Activated CD8-positive, alpha-beta memory T cell treated with anti-CD3 and anti-CD28 coated beads for 1 hour (primary cell): ENCODE measurements at places on chromosomes 4 and X.

DNA sequence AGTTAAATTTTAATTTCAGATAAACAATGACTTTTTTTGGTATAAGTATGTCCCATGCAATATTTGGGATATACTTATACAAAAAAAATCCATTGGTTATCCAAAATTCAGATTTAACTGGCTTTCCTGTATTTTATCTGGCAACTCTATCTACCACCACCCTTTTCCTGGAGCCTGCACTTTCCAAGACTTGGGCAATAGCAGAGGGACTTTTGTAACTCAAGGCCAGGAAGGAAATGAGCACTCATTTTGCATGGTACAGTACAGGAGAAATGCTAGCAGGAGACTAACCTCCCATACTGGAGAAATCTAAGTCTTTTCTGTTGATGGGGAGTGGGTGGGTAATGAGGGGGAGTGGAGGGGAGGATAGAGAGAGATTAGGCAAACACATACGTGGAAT is 37.7 kb upstream of the PLAC1 start:
- no peak for DNase-seq

DNA sequence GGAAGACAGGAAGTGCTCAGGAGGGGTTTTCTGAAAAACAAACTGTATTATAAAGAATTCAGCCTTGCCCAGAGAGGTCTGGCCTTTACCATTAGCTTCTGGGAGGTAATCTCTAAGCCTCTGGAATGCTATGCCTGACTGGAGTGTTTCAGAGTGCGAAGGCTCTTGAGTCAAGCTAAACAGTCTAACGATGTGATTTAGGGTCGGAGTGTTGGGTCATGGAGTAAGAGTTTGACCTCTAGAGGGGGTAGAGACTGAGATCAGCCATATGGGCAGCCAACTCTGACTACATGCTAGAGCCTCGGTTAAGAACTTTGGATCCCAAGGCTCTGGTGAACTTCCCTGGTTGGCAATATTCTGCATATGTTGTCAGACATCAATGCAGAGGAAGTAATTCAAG is 15.0 kb downstream of the BOD1L1 start:
- no peak for DNase-seq

DNA sequence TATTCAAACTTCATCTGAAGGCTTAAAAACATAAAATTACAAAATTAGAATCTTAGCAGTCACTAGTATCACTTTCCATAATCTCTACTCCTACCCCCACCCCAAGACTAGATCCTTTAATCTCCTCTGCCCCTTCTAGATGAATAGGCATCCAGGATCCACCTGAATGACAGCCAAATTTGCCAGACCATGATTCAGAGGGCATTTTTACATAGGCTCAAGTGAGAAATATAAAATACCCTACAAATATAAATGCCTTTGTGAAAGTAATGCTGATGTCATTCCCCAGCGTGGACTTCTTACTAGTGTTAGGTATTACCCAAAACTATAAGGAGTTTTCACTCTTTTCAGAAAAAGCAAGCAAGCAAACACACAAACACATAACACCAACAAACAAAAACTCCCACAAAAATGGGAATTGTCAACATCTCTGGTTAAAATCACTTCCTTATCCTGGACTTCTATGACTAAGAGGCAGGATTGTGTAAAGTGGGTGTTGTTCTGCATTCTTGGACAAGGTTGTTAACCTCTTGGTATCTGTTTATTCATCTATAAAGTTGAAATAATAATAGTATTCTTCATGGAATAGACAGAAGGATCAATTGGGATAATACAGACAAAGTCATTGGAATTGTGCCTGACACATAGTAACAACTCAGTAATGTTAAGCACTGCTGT is 51.3 kb upstream of the TMPRSS11F start:
- DNase-seq, result no peak

GRCh38 chrX:26109142-26109541 is 29.0 kb upstream of the MAGEB18 start:
- no peak for DNase-seq

DNA sequence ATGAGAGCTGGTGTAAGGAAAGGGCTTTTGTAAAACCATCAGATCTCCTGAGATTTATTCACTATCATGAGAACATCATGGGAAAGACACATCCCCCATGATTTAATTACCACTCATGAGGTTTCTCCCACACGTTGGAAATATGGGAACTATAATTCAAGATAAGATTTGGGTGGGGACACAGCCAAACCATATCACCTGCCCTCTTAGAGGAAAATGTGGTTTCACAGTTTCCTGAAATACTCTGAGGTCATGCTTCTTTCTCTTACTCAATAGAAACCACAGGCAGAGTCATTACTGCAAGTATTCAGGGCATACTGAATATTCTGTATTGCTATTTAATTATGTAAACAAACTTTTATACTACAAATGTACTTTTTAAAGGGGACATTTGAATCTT is 1453.3 kb downstream of the PCDH18 start:
- no peak for DNase-seq

- no peak for DNase-seq
Measured at GRCh38 chr4:66252291-66252690, 582.0 kb upstream of the EPHA5 start.

DNA sequence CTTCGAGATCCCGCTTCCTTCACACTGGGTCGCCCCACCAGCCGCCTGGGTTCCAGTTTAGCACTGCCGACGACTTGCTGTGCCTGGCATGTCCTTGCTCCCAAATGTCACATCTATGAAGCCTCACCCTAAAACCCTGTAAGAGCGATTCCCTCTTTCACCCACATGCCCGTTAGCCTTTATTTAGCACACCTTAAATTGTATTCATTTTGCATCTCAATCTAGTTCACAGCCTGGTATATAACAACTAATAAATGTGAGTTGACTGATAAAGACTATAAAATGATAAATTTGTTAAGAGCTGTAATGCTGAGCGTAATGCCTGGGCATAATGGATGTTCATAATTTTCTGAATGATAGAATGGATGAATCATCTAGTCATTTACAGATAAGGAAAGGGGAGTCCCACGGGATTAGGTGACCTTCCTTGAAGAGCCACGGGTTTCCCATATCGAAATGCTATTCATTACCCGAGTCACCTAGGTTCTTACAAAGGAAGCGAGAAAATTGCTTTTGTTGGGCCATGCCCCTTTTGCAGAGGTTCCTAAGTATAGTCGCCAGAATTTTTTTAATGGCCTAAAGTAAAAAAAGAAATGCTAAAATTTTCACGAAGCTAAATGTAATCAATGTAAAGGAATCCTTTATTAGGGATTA is 1.1 kb upstream of the AP1S2 start:
- no peak for DNase-seq

GRCh38 chr4:149815743-149816142 is at the start of gene IQCM:
Gene IQCM, minus strand, starts transcription at chr4:149815843. Its CDS starts 73,152 bp downstream, at chr4:149742691.
- no peak for DNase-seq

DNA sequence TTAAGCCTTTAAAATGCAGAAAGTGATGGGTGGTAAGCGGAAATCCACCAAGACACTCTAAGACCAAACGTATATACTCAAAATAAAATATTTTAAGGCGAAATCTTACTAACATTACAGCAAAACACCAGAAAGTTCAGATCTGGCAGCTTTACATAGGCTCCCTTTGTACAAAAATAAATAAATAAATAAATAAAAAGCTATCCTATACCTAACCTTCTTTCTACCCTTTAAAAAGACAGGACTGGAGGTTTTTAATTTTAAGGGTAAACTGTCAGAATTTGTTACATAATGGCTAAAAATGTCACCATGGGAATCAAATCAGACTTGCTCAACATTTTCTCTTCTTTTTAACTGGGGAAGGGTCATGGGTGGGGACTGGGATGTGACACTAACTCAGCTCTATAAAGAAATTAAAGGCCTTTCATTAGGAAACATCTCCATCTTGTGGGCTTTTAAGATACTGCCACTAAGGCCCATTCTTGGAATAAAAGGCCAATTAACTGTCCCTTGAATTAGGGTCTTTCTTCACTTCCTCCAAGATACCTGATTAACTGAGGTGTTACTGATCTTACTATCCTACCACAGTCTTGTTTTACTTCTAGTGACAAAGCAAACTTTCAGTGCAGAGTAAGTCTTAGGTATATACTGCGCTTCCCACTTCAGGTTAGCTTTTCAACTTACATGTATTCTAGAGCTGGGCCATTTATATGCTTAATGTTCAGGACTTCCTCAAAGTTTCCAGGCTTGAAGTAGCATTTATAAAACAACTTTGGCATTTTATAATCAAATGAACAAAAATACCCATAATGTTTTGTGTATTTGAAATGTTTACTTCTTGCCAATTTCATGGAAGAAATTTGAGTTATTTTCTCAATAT is 13.3 kb downstream of the HNRNPD start:
- no peak for DNase-seq

- DNase-seq, result no peak
Measured at GRCh38 chrX:37509349-37509748, 62.1 kb upstream of the LANCL3 start.

DNA sequence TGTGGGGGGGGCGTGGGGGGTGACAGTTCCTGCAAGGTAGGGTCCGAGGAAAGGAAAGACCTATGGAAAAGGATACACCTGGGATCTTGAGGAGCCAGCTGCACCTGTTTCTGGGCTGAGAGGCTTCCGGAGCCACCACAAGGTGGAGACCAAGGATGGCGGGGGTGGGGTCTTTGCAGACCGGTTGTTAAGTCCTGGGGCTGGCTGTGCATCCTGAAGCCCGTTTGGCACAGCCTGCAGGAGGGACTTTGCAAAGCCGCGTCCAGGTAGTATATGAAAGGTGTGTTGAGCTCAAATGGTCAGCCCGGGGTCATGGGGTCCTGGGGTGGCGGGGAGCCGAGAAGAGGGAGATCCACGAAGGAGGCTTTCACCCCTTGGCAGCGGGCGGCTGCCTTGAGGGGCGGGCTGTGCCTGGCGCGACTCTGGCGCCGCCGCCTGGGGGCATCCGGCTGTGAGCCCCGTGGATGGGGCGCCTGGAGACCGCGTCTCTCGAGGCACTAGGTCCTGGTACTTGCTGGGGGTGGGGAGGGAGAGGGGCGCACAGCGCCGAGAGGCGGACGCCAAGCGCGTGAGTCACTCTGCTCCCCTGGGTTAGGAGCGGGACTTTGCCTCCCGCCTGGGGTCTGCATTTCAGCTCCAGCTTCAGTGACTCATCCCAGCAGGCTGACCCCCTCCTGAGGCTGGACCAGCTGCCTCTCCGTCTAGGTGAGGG is 58.2 kb upstream of the DYNLT3 start:
- no peak for DNase-seq

GRCh38 chr4:183335369-183335940 is 13.2 kb upstream of the CLDN24 start:
- DNase-seq, result no peak

GRCh38 chr4:107854356-107855022 is 29.8 kb downstream of the SGMS2 start:
- no peak for DNase-seq

- DNase-seq, result no peak
Measured at GRCh38 chrX:139907078-139907477, 25.8 kb downstream of the ATP11C start.

GRCh38 chrX:154751669-154752271 is 893 bp upstream of the GAB3 start:
- DNase-seq, result no peak

DNA sequence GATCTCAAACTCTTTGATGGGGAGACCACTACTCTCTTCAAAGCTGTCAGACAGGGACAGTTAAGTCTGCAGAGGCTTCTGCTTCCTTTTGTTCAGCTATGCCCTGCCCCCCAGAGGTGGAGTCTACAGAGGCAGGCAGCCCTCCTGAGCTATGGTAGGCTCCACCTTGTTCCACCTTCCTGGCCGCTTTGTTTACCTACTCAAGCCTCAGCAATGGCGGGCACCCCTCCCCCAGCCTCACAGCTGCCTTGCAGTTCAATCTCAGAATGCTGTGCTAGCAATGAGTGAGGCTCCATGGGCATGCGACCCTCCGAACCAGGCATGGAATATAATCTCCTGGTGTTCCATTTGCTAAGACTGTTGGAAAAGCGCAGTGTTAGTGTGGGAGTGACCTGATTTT is 42.1 kb upstream of the UGT2B10 start:
- no peak for DNase-seq

GRCh38 chr4:48271626-48272025 is 2.0 kb upstream of the TEC start:
- no peak for DNase-seq

DNA sequence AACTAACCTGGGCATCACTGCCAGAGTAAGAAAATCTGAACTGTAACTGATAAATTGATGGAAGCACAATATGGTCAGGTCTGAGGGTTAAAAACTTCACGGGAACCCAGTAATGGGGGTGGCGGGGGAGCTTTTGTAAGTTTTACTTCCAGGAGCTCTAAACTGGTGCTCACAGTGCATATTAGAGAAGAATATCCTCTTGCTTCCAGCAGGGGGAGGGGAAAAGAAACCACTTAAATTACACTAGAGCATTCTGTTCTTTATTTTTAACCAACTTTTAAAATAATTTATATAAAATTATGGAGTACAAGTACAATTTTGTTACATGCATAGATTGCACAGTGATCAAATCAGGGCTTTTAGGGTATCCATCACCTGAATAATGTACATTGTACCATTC is 33.7 kb downstream of the WDR17 start:
- no peak for DNase-seq

- no peak for DNase-seq
Measured at GRCh38 chr4:123833171-123833643, 436.6 kb downstream of the SPRY1 start.

- no peak for DNase-seq
Measured at GRCh38 chrX:40871385-40872082, 136.2 kb upstream of the MED14 start.

DNA sequence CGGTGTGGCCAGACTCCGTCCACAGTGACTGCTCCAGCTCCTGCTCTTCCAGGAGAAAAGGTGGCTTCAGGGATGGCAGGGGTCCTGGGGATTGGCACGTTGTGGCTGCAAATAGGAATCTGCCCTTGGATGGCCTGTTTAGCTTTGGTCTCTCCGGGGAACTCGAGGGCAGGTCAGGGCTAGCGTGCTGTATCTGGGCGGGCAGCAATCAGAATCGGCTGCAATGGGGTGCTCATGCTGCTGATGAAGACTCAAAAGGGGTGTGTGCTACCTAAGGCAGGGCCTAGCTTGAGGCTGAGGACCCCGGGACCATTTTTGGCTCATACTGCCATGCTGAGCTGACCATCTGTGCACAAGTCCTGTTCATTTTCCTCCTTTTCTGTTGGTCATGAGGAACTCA is 51.3 kb downstream of the RGS12 start:
- no peak for DNase-seq

GRCh38 chr4:39330353-39330752 is 35.8 kb downstream of the RFC1 start:
- DNase-seq, result no peak

DNA sequence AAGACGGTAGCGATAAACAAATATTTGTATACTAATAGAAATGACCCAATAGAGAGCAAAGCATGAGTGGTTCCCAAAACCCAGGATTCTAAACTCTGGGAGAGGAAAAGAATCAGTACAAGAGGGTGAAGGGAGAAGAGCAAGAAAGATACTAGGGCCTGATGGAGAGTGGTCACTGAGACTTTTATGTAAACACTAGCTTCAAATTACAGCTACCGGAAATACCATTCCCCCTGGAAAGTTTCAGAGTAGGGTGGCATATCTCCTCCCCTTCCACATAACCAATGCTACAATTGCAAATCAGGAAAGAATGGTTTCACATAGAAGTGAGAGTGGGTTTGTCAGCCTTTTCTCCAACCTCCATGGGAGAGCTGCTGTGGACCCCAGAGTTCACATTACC is 77.1 kb downstream of the EIF4E start:
- no peak for DNase-seq

- no peak for DNase-seq
Measured at GRCh38 chr4:8507196-8507570, 66.6 kb downstream of the TRMT44 start.
